ENCODE measurements at places on chromosomes 2 and 18.

- no peak for DNase-seq
These were observed 39.9 kb downstream of the REEP1 start for GRCh38 chr2:86297382-86298147.

GRCh38 chr2:67790622-67791021 lies 272.2 kb downstream of the C1D start:
- no peak for DNase-seq

GRCh38 chr2:179790235-179791217 lies 70.9 kb downstream of the ZNF385B start:
- DNase-seq: no peak

- DNase-seq: no peak
These were observed 10.6 kb downstream of the PDE1A start for GRCh38 chr2:182416191-182416590.

- DNase-seq: no peak
These were observed 37.8 kb upstream of the TNP1 start for GRCh38 chr2:216897561-216898203.

DNA sequence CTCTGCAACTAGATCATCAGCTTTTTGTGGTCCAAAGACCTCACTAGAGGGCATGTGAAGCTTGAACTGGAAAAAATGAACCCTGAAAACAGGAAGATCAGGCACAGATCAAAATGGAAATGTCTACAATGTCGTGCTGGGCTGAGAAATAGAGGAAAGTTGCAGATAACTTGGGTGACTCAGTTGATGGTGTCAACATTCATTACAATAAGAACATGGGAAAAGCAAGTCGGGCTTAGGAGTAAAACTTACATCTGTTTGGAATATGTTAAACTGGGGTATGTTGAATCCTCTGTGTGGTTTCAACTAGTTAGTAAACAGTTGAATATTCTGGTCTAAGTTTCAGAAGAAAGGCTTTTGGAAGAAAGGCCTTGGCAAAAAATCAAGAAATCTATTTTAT lies 940.4 kb downstream of the ERBB4 start:
- DNase-seq: no peak

GRCh38 chr2:178306352-178307073 lies 112.2 kb downstream of the OSBPL6 start:
- peak; percentile 22 for DNase-seq

DNA sequence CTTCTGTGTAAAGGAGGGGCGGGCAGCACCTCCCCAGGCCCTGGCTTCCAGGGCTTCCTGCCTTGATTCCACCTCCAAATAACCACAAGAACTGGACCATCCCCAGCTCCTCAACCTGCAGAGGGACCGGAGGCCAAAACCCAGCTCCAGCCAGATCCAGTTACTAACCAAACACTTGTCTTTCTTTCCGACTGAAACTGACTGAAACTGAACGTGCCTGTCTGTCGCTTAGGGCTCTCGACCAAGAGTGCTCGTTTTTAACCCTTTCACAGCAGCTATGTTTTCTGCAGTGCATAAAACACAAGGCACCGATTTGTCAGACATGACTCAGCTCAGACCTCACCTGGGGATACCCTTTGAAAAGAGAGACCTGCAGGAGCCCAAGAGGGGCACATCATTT lies 249.9 kb upstream of the SIX2 start:
- DNase-seq: no peak

GRCh38 chr2:28391564-28392296 lies 928 bp upstream of the FOSL2 start:
- DNase-seq: peak; percentile 81

DNA sequence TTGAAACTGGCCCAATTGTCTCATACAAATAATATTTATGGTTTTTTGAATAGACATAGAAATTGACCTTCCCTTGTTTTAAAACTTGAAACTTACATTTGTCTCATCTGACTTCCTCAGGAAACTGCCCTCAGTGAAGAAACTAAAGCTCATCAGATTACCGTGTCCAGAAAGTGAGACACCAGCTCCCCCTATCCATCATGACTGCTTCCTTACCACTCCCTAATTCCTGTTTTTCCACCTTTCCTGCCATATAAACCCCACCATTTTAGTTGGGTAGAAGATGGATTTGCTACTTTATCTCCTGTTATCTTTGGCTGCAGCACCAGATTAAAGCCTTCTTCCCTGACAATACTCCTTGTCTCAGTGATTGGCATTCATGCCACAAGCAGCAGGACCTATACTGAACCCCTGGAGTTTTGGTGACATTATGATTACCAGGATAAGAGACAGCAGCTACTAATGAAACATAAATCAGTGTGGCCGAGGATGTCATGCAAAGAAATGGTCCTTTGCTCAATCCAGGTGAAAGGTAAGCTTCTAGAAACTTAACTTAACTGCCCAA lies 1627.6 kb upstream of the ZEB2 start:
- no peak for DNase-seq

GRCh38 chr2:216922175-216922780 lies 62.4 kb upstream of the TNP1 start:
- DNase-seq: no peak

DNA sequence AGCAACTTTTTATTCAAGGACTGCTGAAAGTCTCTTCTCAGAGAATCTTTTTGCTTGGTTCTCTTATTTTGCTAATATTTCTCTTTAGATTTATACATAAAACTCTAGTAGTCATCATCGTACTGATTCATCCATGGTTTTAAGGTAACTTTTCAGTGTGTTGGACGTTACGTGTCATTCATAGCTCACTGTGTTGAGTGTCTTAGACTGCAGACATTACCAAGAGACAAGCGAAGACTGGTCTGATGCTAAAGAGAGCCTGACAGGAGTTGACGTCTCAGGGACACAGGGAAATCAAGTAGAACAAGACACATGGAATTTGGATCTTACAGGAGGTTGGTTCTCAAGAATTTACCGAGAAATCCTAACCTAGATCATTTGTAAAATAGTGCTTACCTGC lies 25.5 kb downstream of the RBM44 start:
- DNase-seq: no peak

- no peak for DNase-seq
These were observed 67.1 kb downstream of the CYP26B1 start for GRCh38 chr2:72080286-72081145.

DNA sequence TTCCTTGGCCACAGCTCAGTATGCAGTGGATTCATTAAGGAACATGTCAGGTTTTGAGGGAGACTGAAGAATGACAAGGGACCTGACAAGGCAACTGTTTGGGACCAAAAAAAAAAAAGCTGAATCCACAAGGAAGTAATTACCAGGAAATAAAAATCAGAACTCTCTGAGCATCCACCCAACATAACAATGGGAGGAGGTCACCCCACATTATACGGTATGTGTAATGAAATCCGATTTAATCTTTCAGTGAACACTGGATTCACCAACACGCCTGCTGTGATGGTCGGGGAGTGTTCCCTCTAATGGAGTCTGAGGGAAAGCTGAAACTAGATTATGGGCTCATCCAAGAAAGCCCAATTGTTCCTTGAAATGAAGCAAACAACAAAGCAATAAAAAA lies 329.3 kb downstream of the ETAA1 start:
- DNase-seq: no peak

GRCh38 chr2:10517351-10518043 lies 69.4 kb upstream of the ODC1 start:
- DNase-seq: no peak

GRCh38 chr2:160914217-160914616 lies 246.0 kb upstream of the TANK start:
- DNase-seq: no peak

DNA sequence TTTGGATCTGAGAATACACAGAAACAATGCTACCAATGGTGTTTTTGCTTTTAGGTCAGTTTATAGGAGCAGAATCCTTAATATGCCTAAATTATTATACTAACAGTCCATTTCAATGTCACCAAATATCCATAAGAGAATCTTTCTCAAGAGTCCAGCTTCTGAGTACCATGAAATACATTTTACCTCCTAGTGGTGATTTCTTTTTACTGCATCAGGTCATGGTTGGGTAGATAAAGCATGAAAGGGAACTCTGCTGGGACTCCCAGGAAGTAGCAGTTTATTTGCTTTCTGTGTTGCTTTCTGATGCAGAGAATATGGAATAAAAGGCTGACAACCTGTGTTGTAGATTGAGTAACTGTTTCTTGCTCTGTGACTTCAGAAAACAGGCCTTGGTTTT lies 115.6 kb downstream of the PPP1R1C start:
- no peak for DNase-seq

DNA sequence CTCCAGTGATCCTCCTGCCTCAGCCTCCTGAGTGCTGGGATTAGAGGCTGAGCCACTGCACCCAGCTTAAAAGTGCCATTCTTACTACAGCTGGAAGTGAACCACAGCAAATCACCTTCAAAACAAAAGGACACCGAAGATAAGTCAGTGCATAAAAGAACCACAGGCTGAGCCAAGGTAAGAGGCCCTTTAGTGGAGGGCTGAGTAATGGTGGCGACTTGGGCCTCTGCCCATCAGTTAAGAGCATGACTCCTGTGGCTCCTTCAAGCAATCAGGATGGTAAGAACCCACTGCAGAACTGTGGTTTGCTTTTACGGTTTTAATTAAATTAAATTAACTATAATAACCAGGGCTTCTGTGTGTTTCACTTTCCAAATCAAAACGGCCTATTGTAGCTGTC lies 75.1 kb downstream of the CTAGE1 start:
- DNase-seq: peak; percentile 30

GRCh38 chr18:72107647-72108383 lies 436.3 kb downstream of the CBLN2 start:
- no peak for DNase-seq

- no peak for DNase-seq
These were observed 2.9 kb downstream of the MXD1 start for GRCh38 chr2:69917852-69918251.
